GM12864 (cell line): ENCODE measurements at places on chromosomes 16 and 17.

GRCh38 chr17:36946726-36947091, 2.0 kb upstream of the AATF start:
- DNase-seq = no peak

GRCh38 chr16:80591071-80591915, 50.5 kb downstream of the DYNLRB2 start:
- no peak for DNase-seq

DNA sequence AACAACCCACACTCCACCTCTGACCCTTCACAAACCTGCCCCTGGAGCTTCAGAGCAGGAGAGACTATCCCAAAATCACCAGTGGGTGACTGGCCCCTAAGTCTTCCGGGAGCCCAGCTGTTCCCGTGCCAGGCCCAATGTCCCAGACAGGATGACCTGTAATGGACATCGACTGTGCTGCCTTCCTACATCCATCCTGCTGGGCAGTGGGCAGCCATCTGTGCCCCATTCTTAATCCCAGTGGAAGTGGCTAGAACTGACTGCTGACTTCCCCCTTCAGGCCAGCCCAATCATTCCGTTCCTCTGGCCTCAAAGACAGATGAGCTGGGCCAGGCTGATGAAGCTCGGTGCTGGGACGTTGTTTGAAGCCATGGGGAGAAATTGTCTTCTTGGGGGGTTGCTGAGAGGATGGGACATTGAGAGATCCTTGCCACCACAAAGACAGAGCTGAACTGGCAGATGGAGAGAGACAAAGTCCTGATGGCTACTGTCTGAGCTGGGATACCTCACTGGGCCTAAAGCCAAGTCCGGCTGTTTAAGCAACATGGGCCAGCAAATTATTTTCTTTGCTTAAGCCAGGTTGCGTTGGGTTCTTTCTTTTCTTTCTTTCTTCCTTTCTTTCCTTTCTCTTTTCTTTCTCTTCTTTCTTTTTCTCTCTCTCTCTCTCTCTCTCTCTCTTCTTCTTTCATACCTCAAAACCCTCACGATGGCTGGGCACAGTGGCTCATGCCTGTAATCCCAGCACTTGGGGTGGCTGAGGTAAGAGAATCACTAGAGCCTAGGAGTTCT, 17.9 kb upstream of the ALOX15B start:
- DNase-seq = no peak

- no peak for DNase-seq
Measured at GRCh38 chr16:28585674-28586073, 11.2 kb downstream of the SULT1A2 start.

DNA sequence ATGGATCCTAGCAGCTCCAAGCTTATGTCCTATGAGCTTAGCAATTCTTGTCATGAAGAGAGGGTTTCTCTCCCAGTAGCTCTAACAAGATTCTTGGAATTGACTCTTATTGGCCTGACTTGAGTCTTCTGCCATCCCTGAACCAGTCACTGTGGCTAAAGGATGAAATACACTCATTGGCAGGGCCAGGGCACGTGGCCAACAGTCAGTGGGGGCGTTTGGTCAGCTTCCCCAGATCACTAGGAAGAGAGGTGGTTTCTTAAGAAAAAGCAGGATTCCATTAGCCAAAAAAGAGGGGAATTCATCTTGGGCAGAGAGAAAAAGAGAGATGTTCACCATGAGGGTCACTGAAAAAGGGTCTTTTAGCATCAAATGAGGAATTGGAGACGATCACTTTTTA, 363.2 kb downstream of the SNX29 start:
- no peak for DNase-seq

- no peak for DNase-seq
Measured at GRCh38 chr17:74833501-74834377, 25.9 kb downstream of the GRIN2C start.

DNA sequence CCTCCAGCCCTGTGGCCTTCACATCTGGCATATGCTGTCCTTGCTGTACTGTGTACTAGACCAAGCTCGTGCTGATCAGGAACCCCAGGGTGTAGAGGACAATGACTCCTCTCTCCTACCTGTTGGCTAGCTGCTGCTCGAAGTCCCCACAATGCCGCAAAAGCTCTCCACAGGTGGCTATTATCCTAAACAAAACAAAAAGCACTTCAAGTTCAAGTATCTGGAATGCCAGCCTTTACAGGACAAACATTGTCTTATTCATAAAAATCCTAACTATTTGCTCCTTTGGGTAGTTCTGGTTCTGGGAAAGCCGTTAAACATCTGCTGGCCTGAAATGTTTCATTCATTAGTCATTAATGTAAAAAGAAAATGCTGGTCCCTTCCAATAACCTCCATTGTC, 42.8 kb downstream of the COG7 start:
- no peak for DNase-seq

GRCh38 chr16:4089251-4089810, 26.9 kb downstream of the ADCY9 start:
- no peak for DNase-seq

DNA sequence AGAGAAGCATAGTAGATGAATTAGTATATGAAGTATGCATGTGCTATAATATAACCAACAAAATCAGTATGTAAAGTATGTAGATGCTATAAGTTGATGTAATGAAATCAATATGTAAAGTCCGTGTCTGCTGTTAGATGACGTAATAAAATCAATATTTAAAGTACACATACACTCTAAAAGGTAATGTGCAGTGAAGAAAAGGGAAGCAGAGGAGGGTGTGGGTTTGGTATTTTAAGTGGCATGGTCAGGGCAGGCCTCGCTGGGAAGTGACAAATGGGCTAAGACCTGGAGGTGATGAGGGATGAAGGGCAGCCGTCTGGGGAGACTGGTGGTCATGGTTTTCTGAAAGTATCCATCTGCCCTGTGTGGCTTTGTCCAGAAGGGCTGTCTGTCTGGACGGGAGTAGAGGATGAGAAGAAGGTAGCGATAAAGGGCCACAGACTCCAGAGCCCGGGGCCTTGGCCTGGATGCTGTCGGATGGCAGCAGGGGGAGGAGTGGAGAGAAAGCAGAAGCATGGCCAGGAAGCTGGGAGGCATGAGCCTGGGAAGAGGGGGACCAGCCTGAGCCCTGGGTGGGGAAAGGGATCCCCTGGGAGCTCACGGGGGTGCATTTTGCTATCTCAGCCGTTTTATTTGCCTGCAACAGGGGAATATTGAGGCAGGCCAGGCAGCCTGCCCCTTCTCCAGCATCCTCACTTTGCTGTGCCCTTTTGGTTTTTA, 121.6 kb downstream of the NTN1 start:
- DNase-seq = no peak

GRCh38 chr16:3129137-3130131, 5.4 kb upstream of the ZNF213 start:
- no peak for DNase-seq

DNA sequence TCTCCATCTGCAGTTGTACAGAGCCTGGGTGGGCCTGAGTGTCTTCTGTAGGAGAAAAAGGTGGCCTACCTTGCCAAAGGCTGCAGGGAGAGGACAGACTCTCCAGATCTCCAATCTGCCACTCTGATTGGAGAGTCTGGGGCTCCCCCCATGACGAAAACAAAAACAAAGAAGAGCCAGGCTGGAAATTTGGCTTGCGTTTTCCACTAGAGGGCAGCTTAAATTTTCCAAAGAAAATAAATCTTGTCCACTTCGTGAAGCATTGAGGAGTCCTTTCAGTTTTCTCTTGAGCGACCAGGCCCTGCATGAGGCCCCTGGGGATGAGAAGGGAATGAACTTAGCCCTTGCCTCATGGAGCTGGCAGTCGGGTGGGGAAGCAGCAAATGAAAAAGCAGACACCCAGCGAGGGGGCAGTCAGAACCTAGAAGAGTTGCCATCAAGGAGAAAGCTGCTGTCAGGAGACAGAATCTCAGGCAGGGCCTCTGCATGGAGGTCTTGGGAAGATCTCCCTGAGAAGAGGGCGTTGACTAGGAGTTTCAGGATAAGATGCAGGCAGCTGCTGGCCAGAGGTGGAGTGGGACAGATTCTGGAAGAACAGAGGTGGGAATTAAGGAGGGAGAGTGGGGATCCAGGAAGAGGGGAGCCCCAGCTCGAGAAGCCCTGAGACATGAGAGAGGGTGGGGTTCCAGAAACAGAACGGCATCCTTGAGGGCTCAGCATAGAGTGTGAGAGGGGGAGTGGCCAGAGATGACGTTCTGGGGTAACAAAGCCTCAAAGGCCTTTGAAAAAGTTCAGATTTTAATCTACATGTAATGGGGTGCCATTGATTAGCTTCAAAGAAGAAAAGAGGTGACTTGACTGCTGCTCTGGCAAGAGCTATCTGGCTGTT, 8.4 kb upstream of the SHCBP1 start:
- no peak for DNase-seq

GRCh38 chr17:22268912-22269220, 576.5 kb downstream of the KCNJ18 start:
- DNase-seq = no peak

GRCh38 chr17:17181666-17182597, 24.2 kb downstream of the PLD6 start:
- DNase-seq = no peak

- DNase-seq = no peak
Measured at GRCh38 chr17:82840431-82840831, 609 bp upstream of the ZNF750 start.

DNA sequence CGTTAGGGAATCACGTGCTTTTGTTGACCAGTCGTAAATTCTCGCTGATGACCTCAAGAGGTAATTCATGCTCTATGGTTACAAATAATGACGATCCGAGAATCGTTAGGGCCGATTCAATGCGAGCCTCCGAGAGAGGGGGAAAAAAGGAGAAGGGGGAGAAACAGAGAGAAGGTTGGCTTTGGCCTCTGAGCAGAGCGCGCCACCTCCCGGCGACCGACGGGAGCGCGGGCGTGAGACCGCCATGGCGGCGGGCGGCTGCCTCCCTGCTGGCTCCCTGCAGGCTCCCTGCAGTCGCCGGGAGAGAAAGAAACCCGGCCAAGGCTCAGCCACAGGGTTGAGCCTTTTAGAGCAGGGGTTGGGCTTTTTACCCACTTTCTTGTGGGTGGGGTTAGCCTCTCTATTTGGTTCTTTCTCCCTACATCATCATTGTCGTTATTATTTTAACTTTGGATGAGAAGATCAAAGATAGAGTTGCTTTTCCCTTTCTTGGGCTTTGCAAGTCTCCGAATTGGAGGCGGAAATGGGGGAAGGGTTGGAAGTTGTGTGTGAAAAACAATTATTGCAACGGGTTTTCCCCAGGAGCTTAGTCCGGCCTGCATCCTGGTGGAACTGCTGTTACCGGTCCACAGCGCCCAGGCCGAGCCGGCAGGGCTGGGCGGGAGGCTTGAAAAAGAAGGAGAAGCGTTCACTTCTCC, 410 bp upstream of the HOXB5 start:
- no peak for DNase-seq

DNA sequence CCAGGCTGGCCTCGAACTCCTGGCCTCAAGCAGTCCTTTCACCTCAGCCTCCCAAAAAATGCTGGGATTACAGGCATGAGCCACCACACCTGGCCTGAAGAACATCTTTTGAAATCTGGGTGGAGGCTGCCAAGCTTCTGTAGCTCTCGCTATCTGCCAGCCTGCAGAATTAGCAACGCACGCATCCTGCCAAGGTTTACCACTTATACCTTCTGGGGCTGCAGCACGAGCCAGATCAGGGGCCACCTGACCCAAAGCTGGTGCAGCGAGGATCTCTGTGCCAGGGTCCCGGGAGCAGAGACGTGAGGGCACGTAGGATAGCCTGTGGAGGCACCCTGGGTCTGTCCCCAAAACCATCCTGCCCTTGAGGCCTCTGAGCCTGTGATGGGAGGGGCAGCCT, 22.2 kb downstream of the SLC38A8 start:
- no peak for DNase-seq

- no peak for DNase-seq
Measured at GRCh38 chr17:79749156-79749815, 18.5 kb downstream of the ENPP7 start.

DNA sequence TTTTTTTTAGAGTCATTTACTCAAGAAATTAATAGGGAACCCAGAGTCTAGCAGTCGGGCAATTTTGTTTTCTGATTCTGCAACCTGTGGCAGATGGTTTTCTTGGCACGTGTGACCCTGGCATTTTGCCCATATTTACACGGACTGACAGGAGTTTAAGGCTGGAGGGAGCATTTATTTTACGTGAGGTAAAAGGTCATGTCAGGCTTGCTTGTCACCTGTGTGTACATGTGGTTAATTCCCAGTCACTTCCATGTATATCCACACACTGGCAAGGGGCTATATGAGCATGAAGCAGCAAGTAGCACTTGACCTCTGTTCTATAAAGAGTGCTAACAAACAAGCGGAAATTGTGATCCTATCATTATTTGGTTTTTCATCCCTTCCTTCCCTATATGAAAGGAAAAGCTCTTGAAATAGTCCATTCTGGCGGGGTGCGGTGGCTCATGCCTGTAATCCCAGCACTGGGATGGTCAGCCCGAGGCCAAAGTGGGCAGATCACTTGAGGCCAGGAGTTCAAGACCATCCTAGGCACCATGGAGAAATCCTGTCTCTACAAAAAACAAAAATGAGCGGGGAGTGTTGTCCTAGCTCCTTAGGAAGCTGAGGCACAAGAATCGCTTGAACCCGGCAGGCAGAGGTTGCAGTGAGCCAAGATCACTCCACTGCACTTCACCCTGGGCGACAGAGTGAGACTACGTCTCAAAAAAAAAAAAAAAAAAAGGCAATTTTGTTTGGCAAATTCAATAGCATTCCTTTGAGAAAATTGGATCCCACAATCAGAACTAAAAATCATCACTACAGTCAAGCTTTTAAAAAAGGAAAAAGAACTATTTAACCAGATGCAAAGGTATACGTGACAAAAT, 2.1 kb downstream of the SPAG9 start:
- DNase-seq = no peak

DNA sequence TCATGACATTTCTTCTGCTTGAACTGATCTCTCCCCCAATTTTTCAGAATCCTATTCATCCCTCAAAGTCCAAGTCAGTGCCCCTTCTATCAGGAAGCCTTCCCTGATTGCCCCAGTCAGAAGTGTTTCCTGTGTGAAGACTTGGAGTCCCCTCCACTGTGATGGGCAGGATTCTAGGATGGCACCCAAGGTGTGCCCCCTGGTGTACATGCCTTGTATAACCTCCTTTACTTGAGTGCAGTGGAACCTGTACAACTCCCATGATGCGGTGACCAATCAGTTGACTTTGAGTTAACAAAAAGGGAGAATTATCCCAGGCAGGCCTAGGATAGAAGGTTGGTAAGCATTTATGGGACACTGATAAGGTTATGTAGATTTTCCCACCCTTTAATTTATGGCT, 23.4 kb downstream of the MYH13 start:
- DNase-seq = no peak

DNA sequence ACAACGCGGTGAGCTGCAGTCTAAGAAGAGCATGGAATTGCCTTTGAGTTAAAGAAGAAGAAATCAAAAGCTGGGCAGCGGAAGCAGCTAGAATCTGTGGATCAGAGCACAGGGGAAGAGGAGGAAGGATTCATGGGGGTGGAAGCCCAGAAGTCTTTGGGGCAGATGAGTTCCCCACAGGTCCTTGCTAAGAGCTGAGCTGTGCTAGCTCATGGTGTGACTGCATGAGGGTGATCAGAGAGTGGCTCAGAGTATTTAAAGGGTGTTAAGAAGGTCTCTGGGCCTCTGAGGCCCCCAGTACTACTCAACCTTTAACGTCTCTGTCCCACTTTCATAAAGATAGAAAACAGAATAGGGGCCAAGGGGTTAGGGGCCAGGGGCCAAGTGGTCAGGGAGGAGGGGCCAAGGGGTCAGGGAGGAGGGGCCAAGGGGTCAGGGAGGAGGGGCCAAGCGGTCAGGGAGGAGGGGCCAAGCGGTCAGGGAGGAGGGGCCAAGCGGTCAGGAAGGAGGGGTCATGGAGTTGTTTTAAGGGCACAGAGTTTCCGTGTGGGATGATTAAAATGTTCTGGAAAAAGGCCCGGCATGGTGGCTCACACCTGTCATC, 12.0 kb upstream of the TRPV3 start:
- no peak for DNase-seq

- DNase-seq = no peak
Measured at GRCh38 chr17:31072186-31072585, 22.6 kb upstream of the NF1 start.
